Thymus (tissue), 14 donors: ENCODE measurements at places on chromosomes 16 and 17. TPM values are rescaled to one million over a fixed set of nuclear protein-coding genes. Genes with fewer than 3 reads are reported as not detected.

DNA sequence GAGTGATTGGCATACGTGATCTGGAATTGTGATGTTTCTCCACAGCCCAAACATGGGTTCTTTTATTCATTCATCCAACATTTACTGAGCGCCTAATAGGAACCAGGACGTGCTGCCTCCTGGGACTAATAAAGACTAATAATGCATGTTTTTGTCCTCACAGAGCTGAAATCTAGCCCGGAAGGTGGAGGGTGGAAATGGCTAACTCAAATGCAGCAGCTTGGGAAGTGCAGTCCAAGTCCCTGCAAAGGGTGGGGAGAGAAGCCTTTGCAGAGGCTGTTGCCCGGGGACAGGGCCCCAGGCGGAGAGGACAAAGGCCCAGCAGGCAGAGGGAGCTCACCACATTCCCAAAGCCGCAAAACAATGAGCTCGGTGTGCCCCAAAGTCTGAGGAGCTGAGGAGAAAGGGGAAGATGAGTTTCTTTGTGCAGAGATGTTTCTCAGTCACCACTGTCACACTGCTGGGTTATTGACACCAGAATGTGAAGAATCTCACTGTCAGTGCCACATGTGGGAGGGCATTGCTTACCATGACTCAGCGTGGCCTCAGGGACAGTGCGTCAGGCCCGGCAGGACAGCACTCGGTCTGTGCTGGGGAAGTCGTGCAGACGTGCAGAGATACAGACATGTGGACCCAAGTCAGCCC is 118.2 kb upstream of the CHMP6 start:
- no peak overlapping the region for H3K4me3 ChIP-seq
- no peak overlapping the region for H3K27ac ChIP-seq
- H3K27me3 ChIP-seq, result no peaks in the 10 kb centered on the region
- peaks cover 17% of the 10 kb centered on the region for H3K36me3 ChIP-seq
- H3K4me1 ChIP-seq, result peaks cover 57% of the 10 kb centered on the region

DNA sequence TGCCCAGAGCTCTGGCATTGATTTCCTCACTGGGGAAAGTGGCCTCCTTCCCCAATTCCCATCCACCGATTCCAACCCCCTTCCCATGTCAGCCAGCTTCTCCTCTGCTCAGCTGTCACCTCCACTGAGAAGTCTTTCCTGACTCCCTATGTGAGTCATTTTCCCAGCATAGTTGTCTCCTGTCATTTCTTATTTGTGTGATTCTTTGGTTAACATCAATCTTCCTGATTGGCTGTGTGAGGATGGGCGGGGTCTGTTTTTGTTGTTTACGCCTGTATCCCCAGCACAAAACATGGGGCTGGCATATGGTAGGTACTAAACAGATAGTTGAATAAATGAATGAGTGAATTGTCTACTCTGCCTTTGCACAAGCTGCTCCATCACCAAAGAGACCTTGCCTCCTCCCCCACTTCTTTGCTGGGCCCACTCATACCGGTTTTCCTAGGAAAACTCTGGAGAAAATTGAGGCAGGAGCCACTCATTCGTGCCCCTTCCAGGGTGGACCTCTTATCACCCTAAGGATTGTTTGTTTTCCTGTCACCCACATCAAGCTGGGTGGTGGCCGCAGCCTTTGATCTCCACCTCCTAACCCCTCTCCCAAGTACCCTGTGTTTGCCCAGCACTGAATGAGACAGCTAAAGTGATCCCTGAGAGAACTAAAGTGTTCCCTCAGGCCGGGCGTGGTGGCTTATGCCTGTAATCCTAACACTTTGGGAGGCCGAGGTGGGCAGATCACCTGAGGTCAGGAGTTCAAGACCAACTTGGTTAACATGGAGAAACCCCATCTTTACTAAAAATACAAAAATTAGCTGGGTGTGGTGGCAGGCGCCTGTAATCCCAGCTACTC is 1.2 kb upstream of the GRB7 start:
- H3K27ac ChIP-seq, result no peak overlapping the region
- peaks cover 53% of the 10 kb centered on the region for H3K4me1 ChIP-seq
- H3K36me3 ChIP-seq, result no peaks in the 10 kb centered on the region
- no peak for DNase-seq
- peaks cover 5% of the 10 kb centered on the region for H3K27me3 ChIP-seq
- no peak overlapping the region for H3K4me3 ChIP-seq

GRCh38 chr17:80649672-80650330 is 105.2 kb downstream of the RPTOR start:
- peaks cover 4% of the 10 kb centered on the region for H3K36me3 ChIP-seq
- DNase-seq, result no peak
- no peaks in the 10 kb centered on the region for H3K27me3 ChIP-seq
- peaks cover 45% of the 10 kb centered on the region for H3K4me1 ChIP-seq

DNA sequence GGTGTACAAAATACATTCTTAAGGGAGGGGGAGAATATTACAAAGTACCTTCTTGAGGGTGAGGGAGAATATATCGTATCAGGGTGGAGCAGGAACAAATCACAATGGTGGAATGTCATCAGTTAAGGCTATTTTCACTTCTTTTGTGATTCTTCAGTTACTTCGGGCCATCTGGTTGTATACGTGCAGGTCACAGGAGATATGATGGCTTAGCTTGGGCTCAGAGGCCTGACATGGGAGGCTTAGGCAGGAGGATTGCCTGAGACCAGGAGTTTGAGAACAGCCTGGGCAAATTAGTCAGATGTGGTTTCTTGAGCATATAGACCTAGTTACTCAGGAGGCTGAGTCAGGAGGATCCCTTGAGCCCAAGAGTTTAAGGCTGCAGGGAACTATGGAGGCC is 13.1 kb downstream of the ODAD4 start:
- no peaks in the 10 kb centered on the region for H3K36me3 ChIP-seq
- H3K27me3 ChIP-seq, result no peaks in the 10 kb centered on the region
- H3K4me1 ChIP-seq, result no peaks in the 10 kb centered on the region
- H3K27ac ChIP-seq, result no peak overlapping the region

The MYL4 gene
- total RNA-seq, result 8.9 TPM

DNA sequence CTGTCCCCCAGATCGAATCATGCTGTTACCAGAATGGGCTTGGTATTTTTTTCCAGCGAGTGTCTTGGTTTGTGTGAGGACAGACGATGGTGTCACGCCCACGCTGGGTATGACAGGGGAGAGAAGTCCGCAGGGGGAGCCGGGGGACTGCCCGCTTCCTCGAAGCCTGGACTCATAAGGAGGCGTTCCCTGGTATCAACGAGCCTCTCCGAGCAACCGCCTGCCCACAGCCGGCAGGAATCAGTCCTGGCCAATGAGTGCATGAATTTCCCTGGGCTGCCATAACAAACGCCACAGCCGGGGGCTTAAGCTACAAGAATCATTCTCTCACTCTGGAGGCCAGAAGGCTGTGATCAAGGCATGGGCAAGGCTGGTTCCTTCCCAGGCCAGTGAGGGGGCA is 26.1 kb upstream of the JPH3 start:
- H3K4me1 ChIP-seq, result no peaks in the 10 kb centered on the region
- DNase-seq, result no peak
- no peak overlapping the region for H3K4me3 ChIP-seq
- H3K27me3 ChIP-seq, result peaks cover 22% of the 10 kb centered on the region
- no peaks in the 10 kb centered on the region for H3K36me3 ChIP-seq

The CRLF3 gene
- 38.7 TPM for total RNA-seq

DNA sequence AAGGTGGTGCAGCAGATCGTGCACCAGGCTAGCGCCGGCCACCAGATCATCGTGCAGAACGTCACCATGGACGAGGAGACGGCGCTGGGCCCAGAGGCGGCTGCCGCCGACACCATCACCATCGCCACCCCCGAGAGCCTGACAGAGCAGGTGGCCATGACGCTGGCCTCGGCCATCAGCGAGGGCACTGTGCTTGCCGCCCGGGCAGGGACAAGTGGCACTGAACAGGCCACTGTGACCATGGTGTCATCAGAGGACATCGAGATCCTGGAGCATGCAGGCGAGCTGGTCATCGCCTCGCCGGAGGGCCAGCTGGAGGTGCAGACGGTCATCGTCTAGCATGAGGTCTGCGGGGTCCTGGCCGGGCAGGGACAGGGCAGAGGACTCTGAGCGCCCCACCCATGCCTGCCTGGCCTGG is 1.0 kb upstream of the DNASE1L2 start:
- peaks cover 58% of the 10 kb centered on the region for H3K36me3 ChIP-seq
- H3K4me1 ChIP-seq, result peaks cover 4% of the 10 kb centered on the region
- H3K4me3 ChIP-seq, result no peak overlapping the region

The COPZ2 gene
- total RNA-seq, result 5.5 TPM
